ENCODE measurements at places on chromosomes 2 and 18.

DNA sequence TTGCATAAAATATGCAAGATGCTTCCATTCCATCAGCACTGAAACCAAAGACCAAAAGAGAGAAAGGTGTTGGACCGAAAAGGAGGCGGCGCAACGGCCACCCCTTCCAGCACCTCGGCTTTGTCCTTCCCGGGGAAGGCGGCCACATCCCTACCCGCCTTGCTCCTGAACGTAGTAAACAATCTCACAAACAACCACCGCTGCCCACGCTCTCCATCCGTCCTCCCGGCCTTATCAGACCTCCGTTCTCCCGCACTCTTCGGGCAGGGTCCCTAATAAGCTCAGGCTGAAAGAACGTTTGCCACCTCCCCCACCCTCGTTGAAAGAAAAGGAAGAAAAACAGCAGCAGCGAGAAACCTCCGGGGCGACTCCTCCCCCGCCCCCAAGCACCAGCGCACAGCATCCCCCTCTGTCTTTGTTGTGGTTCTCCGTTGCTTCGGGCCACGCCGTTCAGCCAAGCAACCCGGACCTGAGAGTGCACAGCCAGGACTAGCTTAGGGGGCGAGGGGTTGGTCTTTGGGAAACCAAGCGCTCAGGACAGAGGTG is 4.4 kb downstream of the EVX2 start:
- no peak for DNase-seq

- DNase-seq, result no peak
Observed at GRCh38 chr2:157874997-157875640, 1.0 kb downstream of the ACVR1 start.

- no peak for DNase-seq
Observed at GRCh38 chr2:152297715-152298114, 37.3 kb upstream of the FMNL2 start.

- DNase-seq, result no peak
Observed at GRCh38 chr2:14678761-14679160, 46.2 kb downstream of the LRATD1 start.

DNA sequence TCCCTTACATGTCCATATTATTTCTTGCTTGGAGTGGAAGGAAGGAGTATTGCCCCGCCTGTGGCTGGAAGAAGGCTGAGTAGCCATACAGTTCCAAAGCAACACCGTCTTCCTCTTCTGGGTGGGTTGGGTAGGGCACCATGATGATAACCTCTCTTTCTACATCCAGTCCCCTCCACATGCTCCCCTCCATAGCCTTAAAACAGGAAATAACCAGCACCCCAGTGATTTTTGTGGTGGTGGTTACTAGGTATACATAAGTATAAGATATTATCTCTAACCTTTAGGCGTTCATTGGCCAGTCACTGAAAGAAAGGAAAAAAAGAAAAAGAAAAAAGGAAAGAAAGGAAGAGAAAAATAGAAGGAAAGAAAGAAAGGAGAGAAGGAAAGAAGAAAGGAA is 63.1 kb downstream of the CXCR4 start:
- no peak for DNase-seq

- no peak for DNase-seq
Observed at GRCh38 chr18:8930990-8931616, 171.4 kb upstream of the NDUFV2 start.

DNA sequence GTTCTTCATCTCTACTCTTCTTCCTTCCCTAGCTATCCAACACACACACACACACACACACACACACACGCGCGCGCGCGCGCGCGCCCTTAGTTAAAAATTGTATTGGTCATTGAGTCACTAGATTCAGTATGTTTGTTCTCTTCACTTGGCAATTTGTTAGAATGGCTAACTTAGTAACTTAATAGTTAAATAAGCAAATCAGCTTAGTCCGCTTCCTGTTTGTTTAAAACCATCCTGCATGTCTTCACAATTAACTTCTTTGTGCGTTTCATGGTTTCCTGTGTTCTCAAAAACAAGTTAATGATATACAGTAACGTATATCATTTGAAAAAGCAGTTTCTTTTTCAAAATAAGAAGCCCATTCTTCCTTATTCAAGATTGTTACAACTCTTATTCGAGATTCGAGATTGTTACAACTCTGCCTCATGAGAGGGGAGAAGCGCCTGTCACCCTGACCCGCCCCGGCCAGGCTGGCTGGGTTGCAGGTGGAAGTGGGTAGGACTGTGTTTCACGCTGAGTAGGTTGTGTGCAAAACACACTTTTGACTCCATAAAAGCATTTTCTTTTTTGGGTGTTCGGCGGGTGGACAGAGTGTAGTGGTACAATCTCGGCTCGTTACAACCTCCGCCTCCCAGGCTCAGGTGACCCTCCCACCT is 9.5 kb upstream of the CNNM3 start:
- DNase-seq, result no peak

DNA sequence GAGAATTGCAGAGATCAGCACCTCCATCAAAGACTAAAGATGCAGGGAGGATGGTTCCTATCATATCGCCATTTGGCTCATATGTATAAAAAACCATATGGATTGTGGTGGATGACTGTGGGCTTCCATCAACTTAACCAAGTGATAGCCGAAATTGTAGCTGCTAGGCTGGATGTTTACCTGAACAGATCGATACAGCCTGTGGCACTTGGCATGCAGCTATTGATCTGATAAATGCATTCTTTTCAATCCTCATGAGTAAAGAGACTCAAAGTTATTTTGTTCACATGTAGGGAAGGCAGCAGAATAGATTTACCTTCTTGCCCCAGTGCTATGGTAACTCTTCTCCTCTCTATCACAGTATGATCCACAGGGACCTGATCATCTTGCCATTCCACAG is 18.5 kb downstream of the CHCHD5 start:
- DNase-seq, result no peak

DNA sequence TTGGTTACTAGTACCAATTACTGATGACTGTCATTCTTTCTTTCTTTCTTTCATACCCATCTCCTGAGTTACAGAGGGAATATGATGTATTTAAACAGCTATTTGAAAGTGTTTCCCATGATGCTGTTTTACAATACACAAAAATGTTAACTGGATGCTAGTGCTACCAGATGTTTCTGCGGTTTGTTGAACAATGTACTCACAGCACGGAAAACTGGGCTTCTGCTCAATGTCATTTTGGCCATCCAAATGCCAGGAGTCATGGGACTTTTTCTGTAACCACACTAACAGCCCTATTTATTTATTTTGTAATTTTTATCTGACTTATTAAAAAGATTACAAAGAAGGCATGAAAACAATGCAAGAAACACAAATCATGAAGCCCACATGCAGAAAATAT is 313.8 kb downstream of the RIT2 start:
- DNase-seq, result no peak

DNA sequence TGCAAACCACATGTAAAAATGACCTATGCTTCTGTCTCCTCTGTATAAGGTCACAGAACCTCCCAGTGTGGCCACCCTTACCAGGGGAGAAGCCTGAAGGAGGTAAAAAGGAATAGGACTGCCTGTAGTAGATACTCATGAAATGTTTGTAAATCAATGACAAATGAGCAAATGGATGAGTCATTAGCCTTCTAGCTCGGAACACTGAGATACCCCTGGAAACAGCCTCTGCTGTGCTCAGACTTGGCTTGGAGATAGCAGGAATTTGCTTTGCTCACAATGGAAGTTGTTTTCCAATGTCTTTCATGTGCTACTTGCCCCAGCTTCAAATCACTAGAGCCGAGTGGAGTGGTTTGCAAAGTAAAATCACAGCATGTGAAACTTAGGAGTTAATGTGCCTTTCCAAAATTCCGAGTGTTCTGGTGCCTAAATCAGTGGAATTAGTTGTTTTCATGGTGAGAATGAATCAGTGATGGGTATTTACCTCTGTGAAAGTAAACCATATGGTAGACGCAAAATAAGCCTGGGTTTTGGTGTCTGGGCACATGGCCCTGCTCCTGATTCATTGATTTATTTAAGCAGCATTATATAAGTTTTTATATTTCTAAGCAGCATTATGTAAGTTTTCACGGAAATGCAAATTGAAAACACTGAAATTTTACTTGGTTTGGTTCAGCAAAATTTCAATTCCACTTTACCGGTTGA is 154.0 kb upstream of the MAP3K20 start:
- no peak for DNase-seq

All from NCI-H187 (cell line).